Occipital lobe (tissue), 3 donors: ENCODE measurements at places on chromosomes 5 and 9. TPM values are rescaled to one million over a fixed set of nuclear protein-coding genes. Genes with fewer than 3 reads are reported as not detected.

Gene OBP2B
- not detected for total RNA-seq

Gene OR1Q1
- total RNA-seq, result not detected

Gene PAEP
- not detected for total RNA-seq

Gene SMIM33
- not detected for total RNA-seq

Gene PHF24
- total RNA-seq, result 25.6 TPM

Gene FCN2
- total RNA-seq, result not detected

Gene PRUNE2
- 13.4 TPM for total RNA-seq

Gene STING1
- total RNA-seq, result 3.6 TPM

Gene FOXD4L6
- total RNA-seq, result 0.31 TPM

Gene FCN1
- total RNA-seq, result 1.1 TPM

Gene JAKMIP2
- total RNA-seq, result 67.7 TPM

Gene SPATA31C1
- total RNA-seq, result not detected

Gene NR2F1-AS1
- total RNA-seq, result 109 TPM

Gene IFNA13
- not detected for total RNA-seq

Gene FAM221B
- total RNA-seq, result not detected

Gene GKAP1
- 10.9 TPM for total RNA-seq
